ENCODE measurements at places on chromosomes 11 and 22.

GRCh38 chr11:102534261-102534872 is 3.8 kb upstream of the MMP7 start:
- no peak for DNase-seq

DNA sequence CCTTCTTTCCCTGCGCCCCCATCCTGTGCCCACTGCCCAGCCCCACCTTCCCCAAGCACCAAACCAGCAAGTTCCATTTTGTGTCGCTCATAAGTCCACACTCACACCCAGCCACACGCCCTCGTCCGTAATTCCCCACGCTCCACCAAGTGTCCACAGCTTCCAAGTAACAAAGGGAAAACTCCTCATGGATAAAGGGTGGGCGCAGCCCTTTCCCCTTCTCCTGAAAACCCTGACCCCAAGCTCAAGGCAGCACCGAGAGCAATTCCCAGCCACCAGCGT is 458 bp downstream of the FXYD6 start:
- no peak for DNase-seq

- DNase-seq = no peak
Measured at GRCh38 chr11:488992-489391, 18.1 kb downstream of the RNH1 start.

GRCh38 chr11:91248199-91248807 is 976.3 kb upstream of the FAT3 start:
- DNase-seq = no peak

All from CD4-positive, alpha-beta memory T cell (primary cell).